ENCODE measurements at places on chromosomes 13 and 19.

DNA sequence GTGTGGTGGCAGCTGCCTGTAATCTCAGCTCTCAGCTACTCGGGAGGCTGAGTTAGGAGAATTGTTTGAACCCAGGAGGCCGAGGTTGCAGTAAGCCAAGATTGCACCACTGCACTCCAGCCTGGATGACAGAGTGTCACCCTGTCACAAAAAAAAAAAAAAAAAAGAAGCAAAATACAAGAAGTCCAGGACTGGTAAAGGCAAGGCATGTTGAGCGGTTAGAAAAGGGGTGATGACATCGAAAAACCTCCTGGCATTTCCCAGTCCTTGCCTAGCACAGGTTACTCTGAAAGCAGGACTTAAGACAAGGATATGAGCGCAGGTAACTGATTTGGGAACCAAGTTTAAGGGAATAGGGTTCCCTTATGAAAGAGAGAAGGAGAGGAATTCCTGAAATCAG lies 2.5 kb upstream of the LILRB4 start:
- DNase-seq: no peak

- DNase-seq: no peak
Observed at GRCh38 chr13:51894239-51894638, 32.5 kb downstream of the CCDC70 start.

- no peak for DNase-seq
Observed at GRCh38 chr13:97255515-97256021, 33.4 kb downstream of the MBNL2 start.

DNA sequence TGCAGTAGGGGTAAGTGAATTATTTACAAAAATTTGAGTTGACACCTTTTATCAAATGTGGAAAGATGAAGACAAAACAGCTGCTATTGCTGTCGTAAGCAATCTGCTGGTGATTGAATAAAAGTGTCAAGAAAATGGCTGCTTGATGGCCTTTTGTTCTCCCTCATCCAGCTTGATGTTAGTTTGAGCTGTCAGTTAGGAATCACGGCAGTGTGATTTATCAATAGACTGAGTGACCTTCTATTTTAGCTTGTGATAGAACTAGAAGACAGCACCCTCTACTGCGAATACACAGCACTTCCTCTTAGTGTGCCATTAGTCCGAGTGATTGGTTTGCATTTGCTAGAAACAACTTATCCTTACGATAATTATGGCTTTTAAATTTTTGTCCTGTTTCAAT lies 76.3 kb downstream of the MZT1 start:
- DNase-seq: no peak

- DNase-seq: no peak
Observed at GRCh38 chr13:83086948-83087347, 795.3 kb downstream of the SLITRK1 start.

DNA sequence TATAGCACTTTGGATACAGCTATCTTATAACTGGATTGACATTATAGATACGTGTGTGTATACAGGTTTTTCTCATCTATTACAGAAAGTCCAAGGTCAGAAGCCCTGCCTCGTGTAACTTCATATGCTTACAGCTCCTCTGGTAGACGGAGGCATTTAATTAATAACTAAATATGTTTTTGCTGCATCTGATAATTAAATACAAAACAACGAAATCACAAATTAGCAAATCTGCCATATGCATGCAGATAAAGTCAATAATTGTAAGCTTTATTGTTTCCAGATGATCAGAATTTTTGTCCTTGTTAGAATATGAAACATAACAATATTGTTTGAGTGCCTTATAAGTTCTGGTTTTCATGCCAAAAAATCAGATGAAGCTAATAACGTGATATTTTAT lies 717.7 kb downstream of the LIG4 start:
- DNase-seq: no peak

DNA sequence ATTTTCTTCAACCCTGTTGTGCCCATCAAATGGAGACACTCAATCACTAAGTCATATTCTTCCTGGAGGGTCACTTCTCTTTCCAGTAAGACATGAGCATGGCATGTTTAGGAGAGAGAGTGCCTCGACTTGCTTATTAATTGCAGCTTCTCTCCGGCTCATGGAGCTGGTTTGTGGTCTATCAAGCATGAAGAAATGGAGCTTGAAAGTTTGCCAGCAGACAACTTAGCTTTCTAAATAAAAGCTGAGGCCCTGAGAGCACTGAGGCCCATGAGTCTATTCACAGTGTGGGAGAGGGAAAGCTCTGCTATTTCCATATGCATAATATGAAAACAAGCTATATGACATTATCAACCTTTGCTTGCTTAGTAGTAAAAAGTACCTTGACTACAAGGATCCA lies 378.5 kb downstream of the FGF9 start:
- no peak for DNase-seq

DNA sequence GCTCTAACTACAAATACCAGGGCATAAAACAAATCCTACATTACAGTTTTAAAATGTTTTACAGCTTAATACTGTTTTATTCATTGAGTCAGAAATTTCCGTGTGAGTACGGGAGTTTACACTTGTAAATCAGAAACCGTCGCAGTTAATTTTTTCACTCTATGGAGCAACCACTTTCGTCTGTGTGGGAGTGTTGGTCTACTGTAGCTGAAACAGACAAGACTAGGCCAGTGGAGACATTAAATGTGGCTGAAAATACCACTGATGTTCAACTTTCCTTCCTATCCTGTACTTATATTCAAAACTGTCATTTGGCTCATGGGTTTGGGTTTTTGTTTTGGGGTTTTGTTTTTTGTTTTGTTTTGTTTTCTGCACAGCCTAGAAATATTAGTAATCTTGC lies 268.7 kb downstream of the DCT start:
- DNase-seq: no peak

DNA sequence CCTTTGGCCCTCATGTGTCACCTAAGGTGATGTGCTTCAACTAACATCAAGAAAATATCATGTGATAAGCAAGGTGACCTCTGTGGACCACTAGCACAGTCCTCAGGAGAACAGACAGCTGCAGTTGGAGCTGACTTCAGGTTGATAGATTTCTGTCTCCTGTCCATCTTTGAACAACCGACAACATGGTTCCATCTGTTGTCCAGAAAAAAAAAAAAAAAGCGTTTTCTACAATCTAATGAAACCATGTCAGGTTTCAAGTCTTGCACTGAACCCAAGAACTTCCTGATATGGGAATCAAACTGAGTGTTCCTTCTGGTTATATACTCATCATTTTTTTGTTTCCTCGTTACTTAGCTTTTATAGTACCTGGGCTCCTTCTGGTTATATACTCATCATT lies 75.7 kb downstream of the LHFPL6 start:
- no peak for DNase-seq

- DNase-seq: no peak
Observed at GRCh38 chr19:40717325-40717879, 490 bp downstream of the ITPKC start.

DNA sequence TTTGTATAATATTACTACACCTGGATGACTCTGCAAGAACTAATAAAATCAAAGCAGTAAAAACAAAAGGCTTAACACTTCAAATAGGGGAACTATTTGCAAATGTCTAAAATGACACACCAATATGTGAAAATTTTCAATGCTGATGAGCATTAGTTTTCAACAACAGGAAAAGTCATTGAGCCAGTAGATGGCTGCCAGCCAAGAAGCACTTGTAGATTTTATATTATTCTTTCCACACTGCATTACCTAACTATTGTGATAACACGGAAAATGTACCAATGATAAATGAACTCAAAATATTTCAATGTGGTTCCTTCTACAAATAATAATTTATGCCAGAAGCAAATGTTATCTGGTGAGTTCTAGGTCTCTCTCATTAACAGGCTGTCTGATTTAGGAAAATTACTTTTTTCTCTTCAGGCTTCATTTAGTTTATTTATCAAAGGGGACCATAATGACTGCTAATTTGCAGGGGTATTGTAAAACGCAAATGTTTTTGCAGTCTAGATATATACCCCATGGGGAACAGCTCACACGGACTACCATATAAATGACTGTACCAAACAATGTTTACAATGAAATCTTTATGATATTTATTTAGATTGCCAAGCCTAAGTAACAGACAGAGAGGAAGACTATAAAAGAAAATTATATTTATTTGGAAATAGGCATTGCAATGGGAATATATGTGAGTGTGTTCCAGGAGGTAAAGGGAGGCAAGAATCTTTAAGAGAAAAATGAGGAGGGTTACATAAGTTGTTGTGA lies 407.8 kb downstream of the LIG4 start:
- no peak for DNase-seq

DNA sequence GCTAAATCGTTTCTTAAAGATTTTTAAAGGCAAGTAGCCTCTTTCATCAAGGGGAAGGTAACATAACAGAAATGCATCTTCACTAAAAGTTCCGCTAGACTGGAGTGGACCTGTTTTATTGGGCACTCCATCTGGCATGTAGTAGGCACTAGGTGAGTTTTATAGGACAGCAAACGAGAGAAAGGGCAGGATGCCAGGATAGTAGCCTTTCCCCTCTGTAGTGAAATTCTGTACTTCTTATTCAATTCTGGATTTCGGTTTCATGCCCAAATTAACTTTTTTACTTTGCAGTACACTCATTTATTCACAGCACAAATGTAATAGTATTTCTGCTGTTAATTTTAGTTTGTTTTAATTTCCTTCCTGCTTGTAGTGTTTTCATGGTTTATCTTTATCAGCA lies 45.2 kb downstream of the GPR180 start:
- no peak for DNase-seq

- DNase-seq: no peak
Observed at GRCh38 chr13:73850104-73850873, 283.9 kb downstream of the KLF12 start.

DNA sequence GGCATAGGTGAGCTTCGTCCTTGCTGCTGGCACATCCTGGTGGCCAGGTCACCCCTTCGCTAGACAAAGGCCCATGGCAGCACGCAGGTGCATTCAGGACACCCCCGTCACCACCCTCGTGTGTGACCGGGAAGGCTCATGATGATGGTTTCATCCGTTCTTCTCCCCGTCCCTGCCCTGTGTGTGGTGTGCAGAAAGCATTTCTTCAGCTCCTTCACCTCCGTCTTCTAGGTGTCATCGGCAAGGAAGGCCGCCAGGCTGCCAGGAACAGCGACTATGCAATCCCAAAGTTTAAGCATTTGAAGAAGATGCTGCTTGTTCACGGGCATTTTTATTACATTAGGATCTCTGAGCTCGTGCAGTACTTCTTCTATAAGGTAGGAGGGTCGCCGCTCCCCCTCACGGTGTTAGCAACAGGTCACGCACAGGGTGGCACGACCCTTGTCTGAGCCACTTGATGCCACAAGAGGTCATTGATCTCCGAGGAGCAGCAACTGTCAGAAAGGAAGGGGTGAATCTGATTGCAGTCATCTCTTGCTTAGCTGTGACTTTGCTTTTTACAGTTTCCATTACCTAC lies 111.0 kb upstream of the MCF2L start:
- no peak for DNase-seq

DNA sequence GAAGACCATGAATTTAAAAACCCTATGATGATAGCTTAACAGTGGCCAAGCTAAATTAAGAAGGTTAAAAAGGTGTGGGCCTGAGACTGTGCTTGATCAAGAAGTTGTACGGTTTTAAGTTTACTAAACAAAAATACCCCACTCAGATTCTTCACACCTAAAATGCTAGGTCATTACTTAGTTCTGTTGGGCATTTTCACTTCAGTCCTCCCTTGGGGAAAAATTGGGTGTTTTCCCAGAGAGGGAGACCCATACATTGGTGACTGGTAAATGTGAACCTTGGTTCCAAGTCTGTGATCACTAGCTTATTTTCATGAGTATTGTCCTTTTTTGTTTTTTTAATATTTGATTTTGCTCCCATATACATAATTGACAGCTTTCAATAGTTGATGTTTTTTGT lies 44.4 kb downstream of the MTUS2 start:
- DNase-seq: no peak

- DNase-seq: no peak
Observed at GRCh38 chr19:3672575-3672948, 27.7 kb downstream of the PIP5K1C start.

DNA sequence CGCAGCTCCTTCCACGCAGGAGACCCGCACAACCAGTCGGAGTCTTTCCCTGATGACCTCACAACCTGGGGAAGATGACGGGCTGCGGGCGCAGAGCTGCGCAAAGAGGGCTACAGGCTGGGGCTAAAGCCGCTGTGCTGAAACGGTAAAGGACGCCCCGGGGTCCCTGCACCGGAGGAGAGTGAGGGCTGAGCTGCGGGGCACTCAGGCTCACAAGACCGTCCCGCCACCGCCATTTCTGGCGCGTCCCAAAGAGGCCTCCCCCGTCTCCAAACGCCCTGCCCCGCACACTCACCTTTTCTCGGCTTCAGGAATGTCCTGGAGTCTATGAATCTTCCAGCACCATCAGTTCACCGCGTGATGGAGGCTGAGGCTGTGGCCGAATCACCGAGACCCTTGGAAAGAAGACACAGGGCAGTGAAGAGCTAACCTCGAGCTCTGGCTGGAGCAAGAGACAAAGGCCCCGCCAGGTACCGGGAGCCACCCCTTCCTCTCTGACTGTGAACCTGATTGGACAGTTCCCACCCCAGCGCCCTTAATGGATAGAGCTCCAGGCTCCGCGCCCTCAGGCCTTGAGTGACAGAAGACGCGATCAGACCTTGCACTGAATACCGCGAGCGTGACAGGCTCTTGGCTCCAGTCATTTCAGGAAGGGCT lies 41.8 kb upstream of the ZNF429 start:
- peak; percentile 49 for DNase-seq

- no peak for DNase-seq
Observed at GRCh38 chr19:8629184-8629583, 1.2 kb upstream of the NFILZ start.

DNA sequence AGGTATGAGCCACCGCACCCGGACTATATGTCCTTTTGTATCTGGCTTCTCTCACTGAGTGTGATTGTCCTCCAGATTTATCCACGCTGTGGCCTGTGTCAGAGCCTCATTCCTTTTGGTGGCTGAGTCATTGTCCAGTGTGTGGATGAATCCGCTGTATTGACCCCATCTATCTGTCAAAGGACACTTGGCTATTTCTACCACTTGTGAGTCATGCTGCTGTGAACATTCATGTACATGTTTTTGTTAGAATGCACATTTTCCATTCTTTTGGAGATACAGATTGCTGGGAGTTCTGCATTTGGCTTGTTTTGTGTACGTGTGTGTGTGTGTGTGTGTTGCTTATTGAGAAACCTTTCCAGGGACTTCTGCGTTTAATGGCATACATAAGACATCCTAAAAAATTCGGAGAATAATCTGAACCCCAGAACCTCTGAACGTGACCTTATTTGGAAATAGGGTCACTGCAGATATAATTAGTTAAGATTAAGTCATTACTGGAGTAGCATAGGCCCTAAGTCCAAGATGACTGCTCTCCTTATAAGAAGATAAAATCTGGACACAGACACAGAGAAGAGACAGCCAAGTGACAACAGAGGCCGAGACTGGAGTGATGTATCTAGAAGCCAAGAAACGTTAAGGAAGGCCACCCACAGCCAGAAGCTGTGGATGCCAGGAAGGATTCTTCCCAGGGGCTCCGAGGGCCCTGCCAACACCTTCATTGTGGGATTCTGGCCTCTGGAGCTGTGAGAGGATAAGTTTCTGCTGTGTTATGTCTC lies 4.9 kb upstream of the GIPC3 start:
- DNase-seq: no peak

GRCh38 chr19:7789447-7789846 lies 26.4 kb downstream of the CLEC4M start:
- no peak for DNase-seq

GRCh38 chr19:43416951-43417623 lies 2.4 kb downstream of the TEX101 start:
- no peak for DNase-seq
